Effector CD4-positive, alpha-beta T cell (primary cell): ENCODE measurements at places on chromosomes 4 and X.

DNA sequence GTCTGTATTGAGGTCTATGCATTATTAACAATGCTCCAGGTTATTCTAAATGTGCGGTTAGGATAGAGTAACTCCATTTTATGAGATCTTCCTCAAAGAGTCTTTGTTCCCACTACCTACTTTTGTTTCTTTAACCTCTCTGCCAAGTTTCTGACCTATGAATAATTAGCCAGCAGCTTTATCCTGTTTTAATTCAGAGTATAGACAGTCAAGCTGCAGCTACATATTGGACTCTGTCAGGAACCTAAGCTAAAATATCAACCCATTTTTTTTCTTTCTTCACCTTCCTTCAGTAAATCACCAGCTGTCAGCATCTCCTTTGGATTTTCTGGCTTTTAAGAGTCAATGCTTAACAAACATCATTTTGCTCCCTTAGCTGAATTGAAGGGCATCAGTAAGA lies 72.3 kb downstream of the TMEM47 start:
- DNase-seq, result no peak

- DNase-seq, result no peak
Observed at GRCh38 chr4:38955957-38956356, 76.3 kb downstream of the TMEM156 start.

DNA sequence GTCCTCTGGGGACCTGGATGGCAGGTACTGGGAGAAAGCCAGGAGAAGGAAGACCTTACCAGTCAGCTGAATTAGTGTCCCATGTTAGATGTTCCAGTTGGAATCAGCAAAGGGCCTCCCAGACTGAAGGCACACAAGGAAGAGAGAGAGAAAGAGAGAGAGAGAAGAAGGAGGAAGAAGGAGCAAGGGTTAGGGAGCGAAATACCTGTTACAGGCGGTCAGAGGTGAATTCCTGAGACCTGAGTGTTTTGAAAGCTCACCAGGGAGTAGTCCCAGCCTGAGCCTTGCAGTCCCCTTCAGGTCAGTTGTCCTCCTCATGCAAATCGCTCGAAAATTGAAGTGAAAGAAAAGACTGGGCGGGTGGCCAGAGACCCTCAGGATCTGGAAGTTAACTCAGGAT lies 60.3 kb downstream of the USP11 start:
- no peak for DNase-seq

DNA sequence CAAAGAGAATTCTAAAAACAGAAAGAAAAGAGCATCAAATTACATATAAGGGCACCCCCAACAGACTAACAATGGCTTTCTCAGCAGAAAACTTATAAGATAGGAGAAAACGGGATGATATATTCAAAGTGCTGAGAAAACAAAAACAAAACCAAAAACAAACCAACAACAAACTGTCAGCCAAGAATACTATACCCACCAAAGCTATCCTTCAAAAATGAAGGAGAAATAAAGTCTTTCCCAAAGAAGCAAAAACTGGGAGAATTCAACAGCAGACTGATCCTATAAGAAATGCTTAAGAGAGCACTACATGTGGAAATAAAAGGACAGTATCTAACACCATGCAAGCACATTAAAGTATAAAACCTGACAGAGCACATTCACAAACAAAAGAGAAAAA lies 168.6 kb downstream of the NEK1 start:
- no peak for DNase-seq

GRCh38 chr4:23166919-23167318 lies 474.2 kb downstream of the GBA3 start:
- DNase-seq, result no peak

DNA sequence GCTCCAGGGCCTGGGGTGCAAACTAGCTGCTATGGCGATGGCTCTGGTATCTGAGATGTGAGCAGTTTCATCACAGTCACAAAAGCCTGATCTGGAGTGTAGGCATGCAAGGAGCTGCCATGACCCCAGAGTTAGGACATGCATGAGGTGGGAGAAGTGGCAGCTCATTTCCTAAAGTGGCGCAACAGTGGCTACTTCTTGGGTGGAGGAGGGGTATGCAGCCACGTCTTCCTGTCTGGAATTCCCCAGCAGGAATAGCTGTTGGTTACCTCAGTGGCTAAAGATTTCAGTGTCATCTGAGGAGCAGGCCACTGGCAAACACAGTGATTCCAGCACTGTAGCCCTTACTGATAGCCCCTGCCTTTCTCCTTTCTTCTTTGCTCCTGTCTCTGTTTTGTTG lies 1382.5 kb downstream of the C4orf33 start:
- no peak for DNase-seq

- no peak for DNase-seq
Observed at GRCh38 chr4:48078862-48079655, 55.0 kb downstream of the TXK start.

GRCh38 chr4:169968999-169969398 lies 57.2 kb downstream of the MFAP3L start:
- no peak for DNase-seq

DNA sequence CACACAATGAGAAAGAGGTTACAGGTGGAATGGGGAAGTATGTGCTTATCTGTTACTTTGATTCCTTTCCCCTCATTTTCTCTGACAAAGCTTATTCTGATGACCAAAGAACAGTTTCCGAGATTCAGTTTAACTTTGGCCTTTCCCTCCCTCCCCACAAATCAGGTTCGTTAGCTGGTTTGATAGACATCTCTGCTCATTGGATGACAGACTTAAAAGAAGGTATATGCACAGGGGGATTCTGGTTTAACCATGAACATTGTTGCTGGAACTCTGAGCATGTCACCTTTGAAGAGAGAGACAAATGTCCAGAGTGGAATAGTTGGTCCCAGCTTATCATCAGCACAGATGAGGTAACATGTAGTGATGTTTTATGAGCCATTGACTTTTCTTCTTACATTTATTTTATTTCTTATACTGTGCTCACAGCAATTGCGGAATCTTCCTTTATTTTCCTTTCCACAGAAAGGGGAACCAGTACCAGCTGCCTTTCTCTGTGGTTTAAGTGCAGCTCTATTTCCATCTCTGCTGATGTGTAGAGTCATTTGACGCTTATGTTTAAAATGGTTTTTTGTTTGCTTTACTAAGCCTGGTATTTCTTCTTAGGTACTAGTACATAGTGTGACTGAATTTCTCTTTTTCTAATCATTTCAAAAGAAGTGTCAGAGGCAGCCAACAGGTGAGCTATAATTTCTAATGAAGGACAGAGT lies 125.0 kb downstream of the AKAP4 start:
- DNase-seq, result no peak

- no peak for DNase-seq
Observed at GRCh38 chr4:105966051-105966450, 70.8 kb downstream of the NPNT start.

DNA sequence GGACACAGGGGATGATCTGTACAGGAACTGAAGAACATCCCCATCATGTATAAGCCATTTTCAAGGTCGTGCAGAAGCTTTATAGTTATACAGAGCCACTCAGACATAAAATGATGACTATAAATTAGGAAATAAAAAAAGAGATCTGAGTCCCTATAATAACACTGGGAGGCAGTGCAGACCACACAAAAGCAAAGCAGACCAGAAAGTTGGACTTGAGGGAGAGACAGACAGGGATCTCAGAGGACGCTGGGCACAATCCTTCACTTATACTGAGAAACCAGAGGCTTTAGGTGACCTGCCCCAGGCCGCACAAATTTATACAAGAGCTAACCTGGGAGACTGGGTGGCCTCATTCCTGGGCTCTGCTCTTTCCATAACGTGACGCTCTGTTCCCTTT lies 70.5 kb downstream of the HADH start:
- DNase-seq, result no peak

GRCh38 chr4:159151689-159152088 lies 48.8 kb downstream of the RAPGEF2 start:
- DNase-seq, result no peak

GRCh38 chr4:112181358-112182000 lies 36.2 kb downstream of the FAM241A start:
- DNase-seq, result no peak

DNA sequence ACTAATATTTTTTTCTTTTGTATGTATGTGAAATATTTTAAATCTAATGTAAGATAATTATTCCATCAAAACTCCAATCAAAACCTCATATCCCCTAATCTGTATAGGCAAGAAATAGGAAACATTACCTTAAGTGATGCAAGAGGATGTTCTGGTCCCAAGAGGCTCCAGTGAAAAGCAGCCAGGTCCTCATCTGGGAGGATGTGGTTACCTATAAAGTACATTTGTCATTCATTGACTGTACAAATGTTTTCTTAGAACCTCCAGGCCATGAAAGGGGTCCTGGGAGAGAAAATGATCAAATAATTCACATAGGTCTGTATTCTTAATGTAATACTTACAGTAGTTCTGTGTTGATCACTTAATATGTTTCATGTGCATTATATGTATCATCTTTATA lies 25.5 kb downstream of the FAM120C start:
- DNase-seq, result no peak

GRCh38 chr4:10664408-10664807 lies 20.2 kb downstream of the CLNK start:
- no peak for DNase-seq

GRCh38 chr4:172838111-172838510 lies 330.5 kb upstream of the GALNT7 start:
- no peak for DNase-seq

GRCh38 chr4:184329659-184330400 lies 112.2 kb upstream of the ENPP6 start:
- no peak for DNase-seq

GRCh38 chr4:28436191-28437080 lies 1575.8 kb downstream of the STIM2 start:
- no peak for DNase-seq

DNA sequence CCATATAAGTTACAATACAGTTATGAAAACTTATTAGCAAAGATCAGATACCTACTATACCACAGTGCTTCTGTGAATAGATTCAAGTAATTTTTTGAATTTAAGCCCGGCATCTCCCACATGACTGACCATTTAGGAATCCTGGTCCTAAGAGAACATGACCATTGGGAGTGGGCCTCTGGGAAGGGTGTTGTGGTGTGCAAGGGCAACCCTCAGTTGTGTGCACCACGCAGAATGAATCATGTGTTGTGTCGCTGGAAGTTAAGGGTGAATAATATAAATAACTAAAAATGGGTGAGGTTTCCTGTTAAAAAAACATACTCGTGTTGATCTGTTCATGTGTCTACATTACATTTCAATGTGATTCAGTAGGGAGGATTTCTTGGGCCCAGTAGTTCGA lies 15.5 kb downstream of the CPE start:
- no peak for DNase-seq

- no peak for DNase-seq
Observed at GRCh38 chrX:91039777-91040176, 394.9 kb upstream of the PABPC5 start.

DNA sequence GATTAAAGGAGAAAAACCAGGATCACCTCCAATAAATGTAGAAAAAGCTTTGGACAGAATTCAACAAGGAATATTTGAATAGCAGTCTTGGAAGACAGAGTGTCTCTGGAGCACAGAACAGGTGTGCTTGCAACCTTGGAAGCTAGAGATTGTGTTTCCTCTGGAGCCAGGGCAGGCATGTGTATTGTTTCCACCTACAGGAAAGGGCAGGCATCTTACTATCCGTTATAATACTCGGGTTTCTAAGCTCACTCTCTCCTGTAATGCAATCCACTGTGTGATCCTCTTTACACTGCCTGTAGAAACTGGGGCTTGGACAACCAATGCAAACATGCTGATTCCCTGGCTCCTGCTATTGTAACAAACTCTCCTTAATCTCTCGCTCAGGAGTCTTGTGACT lies 14.4 kb downstream of the CCDC110 start:
- no peak for DNase-seq

DNA sequence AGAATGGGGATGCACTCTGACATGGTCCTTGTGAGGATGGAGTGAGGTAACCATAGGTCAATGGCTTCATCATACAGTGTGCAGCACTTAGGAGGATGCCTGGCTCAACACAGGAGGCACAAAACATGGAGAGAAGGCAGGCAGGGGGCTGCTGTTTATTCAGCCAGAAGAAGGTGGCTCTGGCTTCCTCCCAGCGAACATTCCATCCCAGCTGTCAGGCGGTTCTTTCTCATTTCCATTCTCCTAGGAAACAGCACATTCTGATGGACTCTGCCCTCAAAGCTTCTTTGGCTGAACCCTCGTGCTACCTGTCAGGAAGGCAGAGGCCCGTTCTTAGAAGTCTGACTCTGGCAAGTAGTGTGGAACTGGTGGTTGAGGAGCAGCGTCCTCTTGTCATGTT lies 18.6 kb downstream of the STK32B start:
- no peak for DNase-seq

DNA sequence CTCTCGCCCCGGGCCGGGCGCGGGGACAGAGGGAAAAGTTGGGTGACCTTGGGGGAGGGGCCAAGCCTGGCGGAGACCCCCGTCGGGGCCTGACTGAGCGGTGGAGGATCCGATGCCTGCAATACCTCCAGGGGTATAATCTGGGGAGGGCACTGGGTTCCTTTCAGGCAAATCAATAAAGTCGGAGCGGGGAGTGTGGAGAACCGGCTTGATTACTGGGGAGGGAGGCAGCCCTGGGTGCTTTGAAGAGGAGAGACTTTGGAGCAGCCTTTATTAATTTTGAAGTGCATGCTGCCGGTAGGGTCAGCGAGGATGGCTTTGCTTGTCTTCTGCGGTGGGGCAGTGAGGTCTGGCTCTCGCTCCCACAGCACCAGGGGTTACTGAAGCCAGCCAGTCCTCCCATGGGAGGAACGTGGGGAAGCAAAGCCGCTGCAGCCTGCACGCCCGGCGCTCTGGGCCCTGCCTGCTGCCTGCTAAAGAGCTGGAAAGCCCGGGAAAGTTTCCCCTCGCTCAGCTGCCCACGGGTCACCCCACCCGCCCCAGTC lies 403 bp upstream of the LGI2 start:
- no peak for DNase-seq

DNA sequence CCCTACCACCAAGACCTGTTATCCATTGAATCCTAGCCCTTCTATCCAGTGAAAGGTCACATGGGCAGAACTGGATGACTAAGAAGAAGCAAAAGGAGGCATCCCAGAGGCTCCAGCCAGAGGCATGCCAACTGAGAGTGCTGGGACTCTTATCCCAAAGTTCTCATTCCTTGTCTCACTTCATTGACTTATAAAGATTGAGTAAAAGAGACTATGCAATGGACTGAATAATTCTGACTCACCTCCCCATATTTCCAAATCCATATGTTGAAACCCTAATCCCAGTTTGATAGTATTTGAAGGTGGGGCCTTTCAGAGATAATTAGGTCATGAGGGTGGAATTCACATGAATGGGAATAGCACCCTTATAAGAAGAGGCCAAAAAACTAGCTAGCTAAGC lies 131.4 kb downstream of the COL25A1 start:
- no peak for DNase-seq

GRCh38 chr4:64200001-64200555 lies 209.2 kb downstream of the TECRL start:
- no peak for DNase-seq

GRCh38 chr4:169956091-169956843 lies 69.9 kb downstream of the MFAP3L start:
- DNase-seq, result no peak

DNA sequence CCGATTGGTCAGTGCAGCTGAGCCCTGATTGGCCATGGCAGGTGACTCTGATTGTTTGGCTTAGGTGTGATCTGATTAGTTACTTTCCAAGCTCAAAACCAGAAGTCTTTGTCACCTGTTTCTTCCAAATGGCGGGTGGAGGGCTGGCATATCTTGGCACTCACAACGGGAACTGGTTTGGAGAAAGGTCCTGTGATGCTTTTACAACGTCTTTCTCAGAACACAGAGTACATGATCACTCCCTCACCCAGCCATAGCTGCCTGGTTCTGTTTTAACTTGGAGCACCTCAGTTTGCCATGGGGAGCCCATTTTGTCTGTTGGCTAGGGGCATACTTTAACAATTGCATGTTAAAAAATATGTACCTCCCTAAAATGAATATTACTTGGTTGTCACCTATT lies 13.0 kb upstream of the XK start:
- DNase-seq, result no peak
